COR-L47 (cell line): ENCODE measurements at places on chromosomes 3 and 15.
A peak's percentile ranks its signal among the peaks of the same experiment; 100 is the strongest.

DNA sequence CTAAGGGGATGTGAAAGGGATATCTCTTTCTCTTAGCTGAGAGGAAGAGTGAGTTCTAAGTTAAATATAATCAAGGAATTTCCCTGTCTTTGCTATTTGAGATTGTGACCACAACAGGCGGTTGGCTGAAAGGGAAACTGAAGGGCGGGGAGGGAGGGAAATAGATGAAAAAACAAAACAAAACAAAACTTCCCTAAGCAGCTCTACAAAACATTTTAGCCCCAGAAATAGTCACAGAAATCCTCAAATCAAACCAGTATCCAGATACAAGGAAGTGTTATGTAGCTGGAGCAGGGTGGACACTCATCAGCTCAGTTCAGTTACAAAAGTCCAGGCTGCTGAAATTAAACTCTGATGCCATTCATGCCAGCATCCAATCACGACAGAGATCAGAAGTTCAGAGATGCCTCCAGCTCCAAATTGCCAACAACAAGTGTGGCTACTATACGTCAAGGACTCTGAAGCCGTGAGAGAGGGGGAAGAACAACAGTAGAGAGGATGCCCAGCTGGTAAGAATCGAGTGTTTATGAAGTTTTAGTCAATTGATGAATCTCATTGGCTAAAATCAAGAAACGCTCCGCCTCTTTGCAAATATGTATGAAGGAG lies 319 bp upstream of the TP63 start:
- DNase-seq: no peak

- no peak for DNase-seq
These were observed 8.0 kb downstream of the ZSCAN2 start for GRCh38 chr15:84608707-84609284.

DNA sequence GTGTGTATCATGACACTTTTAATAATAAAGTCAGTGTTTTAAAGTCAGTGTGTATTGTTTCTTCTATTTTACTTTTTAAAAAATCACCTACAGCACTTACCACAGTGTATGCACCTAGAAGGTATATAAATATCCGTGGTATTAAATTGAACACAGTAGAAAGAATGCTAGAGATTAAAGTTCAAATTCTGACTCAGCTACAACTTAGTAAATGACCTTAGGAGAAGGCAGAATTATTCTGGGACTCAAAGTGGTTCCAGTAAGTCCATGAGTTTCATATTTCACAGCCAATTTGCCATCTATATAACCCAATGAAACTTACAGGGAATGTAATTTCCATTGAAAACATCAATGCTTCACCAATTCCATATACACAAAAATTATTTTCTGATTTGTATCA lies 52.7 kb upstream of the MAP4 start:
- no peak for DNase-seq

DNA sequence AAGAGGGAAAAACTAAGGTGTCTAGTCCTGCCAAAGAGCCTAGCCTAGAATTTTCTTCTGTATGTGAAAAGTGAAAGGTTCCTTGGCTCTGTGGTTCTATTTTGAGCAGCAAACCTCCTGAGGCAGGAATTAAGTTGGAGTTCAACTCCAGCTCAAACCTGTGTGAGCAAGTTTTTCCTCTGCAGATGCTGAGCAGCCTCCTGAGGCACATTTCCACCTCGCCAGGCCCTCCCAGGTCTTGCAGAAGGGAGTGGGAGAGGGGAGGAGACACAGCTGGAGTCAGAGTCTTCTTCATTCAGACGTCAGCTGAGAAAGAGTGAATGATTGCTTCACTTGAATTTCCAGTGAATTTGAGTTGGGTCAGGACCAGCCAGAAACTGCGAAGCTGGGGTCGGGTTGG lies 69.5 kb upstream of the ETV5 start:
- DNase-seq: no peak

DNA sequence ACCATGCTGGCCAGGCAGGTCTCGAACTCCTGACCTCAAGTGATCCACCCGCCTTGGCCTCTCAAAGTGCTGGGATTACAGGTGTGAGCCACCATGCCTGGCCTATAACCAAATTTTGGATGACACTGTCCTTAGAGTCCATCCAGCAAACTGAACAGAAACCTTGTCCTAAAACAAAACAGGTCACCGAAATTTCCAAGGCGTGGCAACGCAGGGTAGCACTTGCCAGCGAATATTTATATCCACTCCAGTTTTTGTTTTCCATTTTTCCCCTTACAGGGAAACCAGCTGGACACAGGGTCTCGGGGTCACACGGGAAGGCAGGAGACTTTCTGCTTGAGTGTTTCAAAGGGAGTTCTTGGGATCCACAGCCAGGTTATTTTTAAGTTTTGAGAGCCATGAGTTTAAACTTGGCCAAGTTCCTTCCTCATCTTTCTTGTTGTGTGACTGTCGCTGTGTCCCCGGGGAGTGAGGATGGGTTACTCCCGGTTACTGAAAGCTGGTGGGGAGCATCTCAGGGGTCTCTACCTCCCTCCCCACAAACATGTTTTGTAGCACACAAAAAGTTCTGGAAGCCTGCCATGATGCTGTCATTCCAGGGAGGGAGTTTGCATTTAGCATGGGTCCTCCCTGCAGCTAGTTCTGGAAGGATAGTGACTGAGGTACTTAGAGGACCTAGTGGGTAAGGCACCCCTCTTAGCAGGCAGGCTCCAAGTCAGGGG lies 12.6 kb downstream of the LIMD1 start:
- no peak for DNase-seq

DNA sequence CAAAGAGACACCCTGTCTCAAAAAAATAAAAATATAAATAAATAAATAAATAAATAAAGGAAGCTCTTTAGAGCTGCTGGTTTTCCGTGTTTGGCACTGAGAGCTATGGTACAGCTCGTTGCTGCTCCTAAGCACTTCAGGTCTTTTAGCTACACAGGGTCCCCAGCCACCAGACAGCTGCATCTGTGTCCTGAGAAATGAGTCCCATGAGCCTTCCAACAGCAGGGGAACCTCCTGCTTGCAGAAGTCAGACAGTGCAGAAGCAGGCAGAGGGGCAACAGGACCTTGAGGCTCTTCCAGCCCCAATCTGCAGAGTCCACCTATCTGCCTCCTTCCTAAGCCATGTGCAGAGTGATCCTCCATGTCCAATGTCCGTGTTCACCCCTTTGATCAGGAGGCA lies 159.0 kb downstream of the SV2B start:
- DNase-seq: no peak

DNA sequence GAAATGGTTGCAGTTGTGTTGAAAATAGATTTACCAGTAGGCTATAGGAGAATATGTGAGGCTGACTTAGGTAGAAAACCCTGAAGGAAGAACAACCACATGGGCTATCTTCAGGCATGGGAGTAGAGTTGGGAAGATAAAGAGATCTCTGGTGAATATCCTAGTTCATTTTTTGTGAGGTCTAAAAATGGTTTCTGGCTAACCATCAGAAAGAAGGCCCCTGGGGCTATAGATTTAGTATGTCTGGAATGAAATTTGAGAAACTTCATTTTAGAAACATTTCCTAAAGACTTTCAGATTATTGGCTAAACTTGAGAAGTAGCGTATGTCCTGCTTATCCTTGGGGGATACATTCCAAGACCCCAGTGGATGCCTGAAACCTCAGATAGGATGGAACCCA lies 148.2 kb downstream of the NAALADL2 start:
- DNase-seq: no peak

DNA sequence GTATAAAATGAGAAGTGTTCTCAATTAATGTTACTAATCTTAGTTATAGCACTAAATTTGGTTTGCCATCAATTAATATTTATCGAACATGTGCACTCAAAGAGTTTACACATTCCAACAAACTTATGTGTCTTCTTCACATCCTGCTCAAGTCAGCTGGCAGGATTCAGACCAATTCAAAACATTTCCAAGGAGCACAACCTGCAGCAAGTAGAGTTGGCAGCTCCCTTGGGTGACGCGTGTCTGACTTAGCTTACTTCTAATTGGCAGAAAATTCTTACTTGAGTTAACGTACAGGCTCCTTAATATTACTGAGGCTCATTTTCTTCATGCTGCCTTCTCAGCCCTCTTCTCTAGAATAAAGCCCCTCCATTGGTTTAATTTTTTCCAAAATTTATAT lies 110.4 kb upstream of the PFN2 start:
- no peak for DNase-seq

GRCh38 chr15:82062479-82063454 lies 16.9 kb upstream of the MEX3B start:
- DNase-seq: peak; percentile 58

DNA sequence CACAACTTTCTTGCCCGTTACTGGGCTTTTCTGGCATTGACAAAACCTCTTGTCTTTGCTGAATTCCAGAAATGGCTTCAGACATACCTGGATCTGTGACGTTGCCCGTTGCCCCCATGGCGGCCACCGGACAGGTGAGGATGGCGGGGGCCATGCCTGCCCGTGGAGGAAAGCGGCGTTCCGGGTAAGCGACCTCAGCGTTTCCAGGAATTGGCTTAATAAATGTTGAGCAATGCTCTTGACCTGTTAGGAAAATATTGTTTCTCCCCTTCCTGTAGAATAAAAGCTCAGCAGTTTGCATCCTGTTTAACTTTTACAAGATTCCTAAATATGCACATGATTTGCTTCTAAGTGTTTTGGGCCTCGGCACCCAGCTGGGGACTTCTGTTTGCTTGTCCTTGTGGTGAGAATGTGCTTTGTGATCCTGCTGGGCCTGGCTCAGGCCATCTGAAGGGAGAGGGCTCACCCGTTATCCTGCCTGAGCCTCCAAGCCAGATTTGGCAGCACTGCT lies 46.7 kb downstream of the ARNT2 start:
- DNase-seq: no peak

GRCh38 chr3:188299068-188299467 lies 145.1 kb downstream of the LPP start:
- DNase-seq: no peak

GRCh38 chr3:3998140-3998922 lies 199.1 kb downstream of the LRRN1 start:
- no peak for DNase-seq

GRCh38 chr3:194272221-194272620 lies 78.9 kb downstream of the CPN2 start:
- no peak for DNase-seq

DNA sequence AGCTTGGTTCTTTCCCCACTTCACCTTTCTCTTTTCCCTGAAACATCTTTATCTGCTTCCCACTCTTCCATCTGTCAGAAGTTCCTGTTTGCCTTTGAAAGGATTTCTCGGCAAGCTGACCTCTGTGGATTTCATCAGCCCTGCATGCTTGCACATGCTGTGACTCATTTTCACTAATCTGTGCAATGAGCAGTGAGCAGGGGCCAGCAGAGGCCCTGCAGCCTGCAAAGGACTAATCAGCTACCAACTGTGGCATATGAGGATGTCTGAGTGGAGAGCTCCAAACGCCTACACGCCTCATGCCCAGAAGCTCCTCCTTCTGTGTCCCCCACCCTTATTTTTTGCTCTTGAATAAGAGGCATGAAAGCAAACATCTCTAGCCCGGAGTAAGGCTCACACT lies 333.0 kb upstream of the SEMA6D start:
- no peak for DNase-seq

DNA sequence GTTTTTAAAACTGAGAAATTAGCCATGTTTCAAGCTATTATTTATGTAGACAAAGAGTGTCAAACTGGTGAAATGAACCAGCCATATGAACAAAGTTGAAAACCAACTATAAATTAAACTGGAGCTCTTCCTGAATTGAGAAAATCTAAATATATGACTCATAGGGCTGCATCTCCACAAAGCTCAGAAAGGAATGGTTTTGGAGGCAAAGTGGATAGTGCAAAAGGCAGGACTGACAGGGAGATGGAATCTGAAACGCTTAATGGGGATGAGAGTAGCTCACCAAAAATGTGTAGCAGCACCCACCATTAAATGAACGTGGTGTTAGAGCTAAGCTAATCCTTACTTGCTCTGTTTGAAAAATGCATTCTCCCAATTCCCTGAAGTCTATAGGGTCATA lies 1066.0 kb downstream of the AGBL1 start:
- DNase-seq: no peak

DNA sequence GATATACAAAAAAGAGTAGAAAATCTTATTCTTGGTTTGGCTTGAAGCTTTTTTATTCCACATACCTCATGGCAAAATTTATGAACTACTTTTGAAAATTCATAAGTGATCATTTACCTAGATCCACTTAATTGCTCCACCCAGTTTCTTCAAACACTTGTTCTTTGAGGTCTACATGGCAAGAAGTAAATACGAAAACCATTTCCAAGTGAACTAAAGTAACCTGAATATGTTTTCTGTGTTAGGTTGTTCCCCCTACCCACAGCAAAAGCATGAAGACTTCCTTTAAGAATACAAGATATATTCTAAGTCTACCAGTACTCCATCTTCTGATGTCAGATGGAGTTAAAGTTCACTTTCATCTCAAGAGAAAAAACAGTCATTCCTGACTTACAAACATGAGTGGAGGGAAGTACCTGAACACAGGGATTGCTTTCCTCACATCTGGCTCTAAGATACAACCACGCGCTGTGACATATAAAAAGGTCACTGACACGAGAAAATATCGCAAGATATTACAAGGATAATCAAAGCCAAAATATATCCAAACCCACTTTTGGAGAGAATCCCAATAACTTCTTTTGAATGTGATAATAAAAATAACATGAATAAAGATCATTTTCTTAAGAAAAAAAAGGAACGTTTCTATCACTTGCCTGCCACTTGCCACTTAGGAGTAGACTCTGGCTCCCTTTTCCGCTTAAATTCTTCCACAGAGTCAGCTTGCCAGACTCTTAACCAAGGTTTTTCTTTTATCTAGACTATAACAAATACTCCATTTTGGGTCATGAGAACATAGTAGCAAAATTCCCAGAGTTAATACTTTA lies 424.5 kb downstream of the TIGIT start:
- no peak for DNase-seq

DNA sequence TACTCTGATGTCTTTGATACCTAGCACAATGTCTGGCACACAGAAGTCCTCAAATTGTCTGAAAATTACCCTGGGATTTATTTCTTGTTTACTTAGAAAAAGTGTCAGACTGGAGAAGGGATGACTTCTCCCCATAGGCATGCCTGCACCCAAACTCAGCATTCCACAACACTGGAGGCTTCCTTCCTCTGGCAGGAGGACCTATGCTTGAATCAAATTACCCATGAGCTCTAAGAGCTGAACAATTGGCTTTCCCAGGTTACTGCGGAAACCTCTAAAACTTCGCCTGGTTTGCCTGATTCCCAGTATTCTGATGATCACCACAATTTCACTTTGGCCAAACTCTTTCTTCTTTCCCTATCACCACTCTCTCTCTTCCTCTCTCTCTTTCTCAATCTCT lies 217.4 kb downstream of the DIPK2A start:
- no peak for DNase-seq

- DNase-seq: no peak
These were observed 1.2 kb downstream of the GP5 start for GRCh38 chr3:194397757-194398312.

GRCh38 chr3:195411836-195412235 lies 31.0 kb downstream of the ACAP2 start:
- no peak for DNase-seq

DNA sequence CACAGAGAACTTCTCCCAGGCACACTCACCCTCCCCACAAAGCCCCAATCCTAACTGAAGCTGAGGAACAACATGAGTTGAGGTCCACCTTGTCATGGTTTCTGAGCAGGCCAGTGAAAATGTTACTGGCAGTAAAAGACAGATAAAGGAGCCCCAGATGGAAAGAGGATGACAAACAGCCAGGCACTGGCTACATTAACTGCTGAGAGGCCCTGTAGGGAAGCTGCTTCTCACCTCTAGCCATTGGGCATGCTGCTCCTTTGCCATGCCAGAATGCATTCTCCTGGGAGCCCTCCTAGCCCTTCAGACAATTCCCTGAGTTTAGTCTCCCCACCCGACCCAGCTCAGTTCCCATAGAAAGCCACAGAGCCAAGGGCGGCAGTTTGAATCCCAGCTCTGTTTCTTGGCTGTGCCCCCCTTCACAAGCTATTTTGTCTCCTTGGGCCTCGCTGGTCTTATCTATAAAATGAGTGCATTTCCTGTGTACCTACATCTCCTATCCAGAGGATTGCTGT lies 60.5 kb downstream of the LMCD1 start:
- DNase-seq: no peak
